ENCODE measurements at places on chromosomes 7 and 10.

DNA sequence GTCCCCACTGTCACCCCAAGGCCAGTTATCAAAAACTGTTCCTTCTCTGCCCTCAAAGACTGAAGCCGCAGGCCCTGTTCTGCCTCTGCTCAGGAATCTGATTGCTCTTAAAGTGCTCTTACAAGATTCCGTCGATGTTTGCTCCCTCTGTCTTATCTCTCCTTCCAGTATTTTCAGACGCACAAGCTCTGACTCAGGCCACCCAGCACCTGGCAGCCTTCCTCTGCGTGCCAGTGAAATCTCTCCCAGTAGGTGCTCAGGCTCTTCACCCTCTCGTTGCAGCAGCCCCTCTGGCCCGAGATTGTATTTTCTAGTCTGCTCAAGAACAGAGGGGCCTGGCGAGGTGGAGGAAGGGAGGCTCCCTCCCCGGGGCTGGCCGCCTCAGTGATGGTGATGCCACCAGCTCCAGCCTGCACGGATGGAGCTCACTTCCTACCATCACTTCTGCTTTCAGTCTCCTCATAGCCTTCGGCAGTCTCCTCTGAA, 276.2 kb downstream of the USP6NL start:
- DNase-seq = no peak

GRCh38 chr7:515628-516027, 4.0 kb downstream of the PDGFA start:
- DNase-seq = no peak

DNA sequence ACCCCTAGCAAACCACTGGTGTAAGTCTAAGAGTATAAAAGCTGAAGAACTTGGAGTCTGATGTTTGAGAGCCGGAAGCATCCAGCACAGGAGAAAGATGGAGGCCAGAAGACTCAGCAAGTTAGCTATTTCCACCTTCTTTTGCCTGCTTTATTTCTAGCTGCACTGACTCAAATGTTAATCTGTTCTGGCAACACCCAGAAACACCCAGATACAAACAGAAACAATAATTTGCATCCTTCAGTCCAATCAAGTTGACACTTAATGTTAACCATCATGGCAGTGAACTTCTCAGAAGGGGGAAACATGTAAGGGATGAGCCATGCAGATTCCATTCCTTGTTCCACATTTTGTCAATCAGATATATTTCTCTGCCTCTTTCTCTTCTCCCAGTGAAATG, 101.8 kb upstream of the FERD3L start:
- no peak for DNase-seq

GRCh38 chr7:137948845-137949330, 53.0 kb downstream of the CREB3L2 start:
- no peak for DNase-seq

GRCh38 chr10:74000892-74001669, 3.2 kb downstream of the VCL start:
- DNase-seq = no peak

GRCh38 chr10:15075421-15075820, 13.2 kb downstream of the ACBD7 start:
- no peak for DNase-seq
